ENCODE measurements at places on chromosomes 5 and 9.

DNA sequence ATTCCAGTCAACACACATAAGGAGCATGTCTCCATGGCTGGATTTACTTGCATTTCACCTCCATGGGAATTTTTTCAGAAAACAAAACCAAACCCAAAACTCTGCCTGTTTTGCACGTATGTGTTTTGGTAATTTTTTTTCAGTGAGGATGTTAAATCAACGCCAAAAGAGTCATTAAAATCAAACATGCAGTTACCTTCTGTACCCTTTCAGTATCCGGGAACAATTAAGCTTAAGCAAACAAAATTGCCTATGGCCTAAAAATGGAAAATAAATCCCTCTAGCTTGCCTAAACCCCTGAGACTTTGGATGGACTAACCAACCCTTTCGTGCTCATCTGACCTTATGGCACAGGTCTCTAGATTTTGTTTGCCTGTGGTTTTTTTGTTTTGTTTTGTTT is 209.2 kb upstream of the KLF4 start:
- DNase-seq = no peak

- no peak for DNase-seq
Observed at GRCh38 chr9:15469406-15469805, 41.4 kb downstream of the PSIP1 start.

DNA sequence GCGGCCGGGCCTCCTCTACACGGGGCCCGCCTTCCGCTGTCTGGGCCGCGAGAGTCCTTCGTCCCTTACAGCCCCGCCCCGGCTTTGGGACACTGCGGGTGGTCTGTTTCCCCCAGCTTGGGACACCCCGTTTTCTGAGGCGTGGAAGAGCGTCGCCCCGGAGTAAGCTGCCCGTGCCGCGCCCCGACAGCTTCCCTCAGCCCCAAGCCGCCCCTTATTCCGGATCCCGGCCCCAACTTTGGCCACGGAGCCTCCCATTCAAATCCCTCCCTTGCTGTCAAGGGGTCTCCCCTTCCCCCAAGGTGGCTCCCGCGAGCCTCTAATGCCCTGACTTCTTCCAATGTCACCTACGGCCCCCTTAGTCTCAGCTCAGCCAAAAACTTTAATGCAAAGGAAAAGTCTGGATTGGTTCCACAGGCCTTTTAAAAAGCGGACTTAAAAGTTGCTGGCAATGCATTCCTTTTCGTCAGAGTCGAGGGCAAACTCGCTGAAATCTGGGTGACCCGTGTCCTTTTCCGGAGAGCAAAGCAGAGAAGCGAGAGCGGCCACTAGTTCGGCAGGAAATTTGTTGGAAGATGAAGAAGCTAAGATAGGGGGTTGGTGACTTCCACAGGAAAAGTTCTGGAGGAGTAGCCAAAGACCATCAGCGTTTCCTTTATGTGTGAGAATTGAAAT is 19.8 kb downstream of the EXOSC2 start:
- DNase-seq = peak; percentile 42

- no peak for DNase-seq
Observed at GRCh38 chr5:154631141-154631540, 124.0 kb upstream of the LARP1 start.

- no peak for DNase-seq
Observed at GRCh38 chr9:133752739-133753446, 14.7 kb upstream of the SARDH start.

DNA sequence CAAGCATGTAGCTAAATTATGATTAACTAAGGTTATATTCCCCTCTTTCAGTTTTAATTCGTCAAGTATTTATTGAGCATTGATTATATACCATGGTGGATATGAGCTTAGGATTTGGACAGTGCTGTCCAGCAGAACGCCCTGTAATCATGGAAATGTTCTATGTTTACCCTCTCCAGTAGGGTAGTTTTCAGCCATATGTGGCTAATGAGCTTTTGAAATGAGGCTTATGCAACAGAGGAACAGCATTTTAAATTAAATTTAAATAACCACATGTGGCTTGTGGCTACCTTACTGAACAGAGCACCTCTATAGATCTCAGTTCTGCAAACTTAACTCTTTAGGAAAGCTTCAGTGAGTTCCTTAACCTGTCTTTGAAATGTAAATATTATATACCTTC is 59.1 kb downstream of the JMY start:
- peak; percentile 34 for DNase-seq

- no peak for DNase-seq
Observed at GRCh38 chr9:101677861-101678260, 60.6 kb downstream of the GRIN3A start.

GRCh38 chr9:130893341-130894101 is 3.1 kb downstream of the QRFP start:
- peak; percentile 89 for DNase-seq

DNA sequence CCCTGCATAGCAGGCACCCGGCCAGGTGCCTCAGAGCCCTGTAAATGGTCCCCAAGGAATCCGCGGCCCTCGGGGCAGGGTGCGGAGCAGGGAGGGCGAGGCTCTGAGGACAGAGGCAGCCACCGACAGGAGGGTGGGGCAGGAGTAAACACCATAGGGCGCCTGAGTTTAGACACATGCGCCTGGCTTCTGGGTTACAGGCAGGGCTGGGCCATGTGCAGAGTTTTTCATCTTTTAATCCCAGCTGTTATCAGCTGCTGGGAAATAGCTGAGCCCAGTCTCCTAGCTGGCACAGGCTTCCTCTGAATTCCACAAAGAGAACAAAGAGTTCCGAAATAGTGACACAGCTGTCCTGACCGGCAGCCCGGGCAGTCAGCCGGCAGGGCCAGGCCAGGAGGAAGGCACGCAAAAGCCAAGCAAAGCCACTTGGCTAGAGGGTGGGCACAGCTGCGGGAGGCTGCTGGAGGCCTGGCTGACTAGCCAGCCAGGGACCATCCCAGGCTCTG is 98.9 kb upstream of the PHYKPL start:
- DNase-seq = no peak

- DNase-seq = no peak
Observed at GRCh38 chr5:119353686-119354366, 2.0 kb upstream of the TNFAIP8 start.

All from NB4 (cell line).